ENCODE measurements at places on chromosomes 11 and 22.

- DNase-seq: no peak
These were observed 404.4 kb downstream of the KCNA4 start for GRCh38 chr11:29612423-29612822.

DNA sequence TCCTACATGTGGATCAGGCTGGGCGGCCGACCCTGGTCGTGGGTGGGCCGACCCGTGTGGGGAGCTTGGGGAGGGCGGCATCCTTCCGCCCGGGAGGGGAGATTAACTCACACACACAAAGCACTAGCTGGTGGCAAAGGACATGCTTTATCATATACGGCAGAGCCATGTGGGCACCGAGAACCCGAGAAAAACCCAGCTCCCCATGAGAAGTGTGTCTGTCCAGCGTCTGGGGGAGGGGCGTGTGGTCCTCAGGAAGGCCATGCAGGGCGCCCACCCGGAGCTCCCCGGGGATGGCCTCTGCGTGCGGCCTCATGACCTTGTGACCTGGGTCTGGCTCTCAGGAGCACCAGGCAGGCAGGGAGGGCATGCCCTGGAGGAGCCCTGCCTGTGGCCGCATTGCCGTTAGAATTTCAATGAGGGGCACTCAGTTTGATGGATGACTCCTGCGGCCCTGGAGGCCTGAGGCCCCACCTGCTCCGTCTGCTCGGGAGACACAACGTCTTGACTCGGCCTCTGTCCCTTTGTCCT is 39.4 kb upstream of the TOLLIP start:
- DNase-seq: no peak

DNA sequence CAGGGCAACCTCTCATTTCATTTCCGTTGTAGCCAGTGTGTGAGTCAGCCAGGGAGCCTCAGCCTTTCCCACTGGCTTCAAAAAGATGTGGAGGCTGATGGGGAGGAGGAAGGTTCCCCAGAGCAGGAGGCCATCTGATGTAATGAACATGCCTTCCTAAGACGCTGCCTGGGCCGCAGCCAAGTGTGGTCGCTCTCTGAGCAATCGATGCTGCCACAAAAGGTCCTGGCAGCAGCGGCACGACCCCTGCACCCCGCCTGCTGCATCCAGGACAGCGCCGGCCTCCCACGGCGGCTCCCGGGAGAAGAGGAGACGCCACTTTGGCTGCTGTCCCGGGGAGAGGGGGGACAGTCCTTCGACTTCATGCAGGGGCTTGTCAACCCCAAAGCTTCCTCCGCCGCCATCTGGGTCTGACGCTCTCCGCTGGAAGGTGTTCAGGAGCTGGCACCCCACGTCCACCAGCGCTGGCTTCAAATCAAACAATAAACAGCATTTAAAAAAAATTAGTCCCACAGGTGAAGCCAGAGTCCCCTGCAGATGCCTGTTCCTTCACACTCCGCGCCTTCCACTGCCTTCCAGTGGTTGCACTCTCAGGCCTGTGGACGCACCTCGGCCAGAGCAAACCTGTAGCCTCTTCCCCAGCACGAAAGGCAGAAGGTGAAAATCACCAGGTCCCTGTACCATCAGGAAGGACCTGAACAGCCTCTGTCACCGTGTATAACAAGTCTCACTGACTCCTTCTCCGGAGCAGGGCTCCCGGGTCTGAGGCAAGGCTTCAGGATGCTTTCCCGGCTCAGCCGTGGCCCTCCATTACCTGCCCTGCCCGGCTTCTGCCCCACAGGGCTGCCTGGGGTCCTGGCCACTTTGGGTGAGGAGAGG is 930.7 kb downstream of the BRD1 start:
- no peak for DNase-seq

GRCh38 chr11:117945047-117945810 is 16.0 kb upstream of the TMPRSS13 start:
- DNase-seq: no peak

GRCh38 chr11:3866206-3866605 is 10.7 kb downstream of the STIM1 start:
- DNase-seq: no peak

DNA sequence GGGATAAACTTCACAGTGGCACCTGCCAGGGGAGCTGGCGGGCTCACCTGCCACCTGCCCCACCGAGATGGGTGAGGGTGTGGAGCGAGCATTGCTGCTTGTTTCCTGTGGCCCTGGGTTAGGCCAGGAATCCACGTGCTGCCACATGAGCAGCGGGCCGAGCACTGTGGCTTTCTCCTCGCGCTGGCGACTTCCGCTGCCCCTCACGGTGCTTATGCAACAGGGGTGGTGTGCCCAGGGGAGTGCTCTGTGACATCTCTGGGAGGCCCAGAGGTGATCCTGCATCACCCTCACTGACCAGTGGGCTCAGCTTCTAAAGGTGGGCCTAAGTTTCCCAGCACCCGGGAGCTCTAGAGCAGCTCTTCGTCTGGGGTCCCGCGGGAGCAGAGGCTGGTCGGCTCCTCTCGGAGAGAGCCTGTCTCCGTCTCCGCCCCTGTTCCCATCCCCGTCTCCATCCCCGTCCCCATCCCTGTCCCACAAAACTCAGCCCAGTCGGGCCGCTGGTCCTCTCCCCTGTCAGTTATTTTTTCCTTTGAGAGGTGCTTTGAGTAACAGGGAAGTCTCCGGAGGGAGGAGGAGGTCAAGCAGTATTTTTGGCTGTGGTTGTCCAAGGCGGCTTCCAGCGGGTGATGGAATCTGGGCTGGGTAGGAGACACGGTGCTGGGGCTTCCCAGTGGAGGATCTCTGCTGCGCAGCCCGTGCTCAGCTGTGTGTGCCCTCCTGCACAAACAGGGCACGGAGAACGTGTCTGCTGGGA is 42.5 kb downstream of the AP2A2 start:
- DNase-seq: no peak
